ENCODE measurements at places on chromosomes 4 and X. TPM values are rescaled to one million over a fixed set of nuclear protein-coding genes. Genes with fewer than 3 reads are reported as not detected.
A peak's percentile ranks its signal among the peaks of the same experiment; 100 is the strongest.

GRCh38 chr4:178462710-178463109, 1020.5 kb upstream of the AGA start:
- no peak overlapping the region for H3K27ac ChIP-seq
- H3K4me3 ChIP-seq: no peak overlapping the region
- H3K36me3 ChIP-seq: no peaks in the 10 kb centered on the region
- no peaks in the 10 kb centered on the region for H3K4me1 ChIP-seq
- H3K27me3 ChIP-seq: no peaks in the 10 kb centered on the region
- no peak for DNase-seq

GRCh38 chr4:153142700-153143438, 61.4 kb upstream of the TRIM2 start:
- H3K27me3 ChIP-seq: no peaks in the 10 kb centered on the region
- H3K4me1 ChIP-seq: peaks cover 10% of the 10 kb centered on the region
- H3K27ac ChIP-seq: no peak overlapping the region
- DNase-seq: no peak
- peak overlapping the region; percentile 6 for H3K4me3 ChIP-seq

DNA sequence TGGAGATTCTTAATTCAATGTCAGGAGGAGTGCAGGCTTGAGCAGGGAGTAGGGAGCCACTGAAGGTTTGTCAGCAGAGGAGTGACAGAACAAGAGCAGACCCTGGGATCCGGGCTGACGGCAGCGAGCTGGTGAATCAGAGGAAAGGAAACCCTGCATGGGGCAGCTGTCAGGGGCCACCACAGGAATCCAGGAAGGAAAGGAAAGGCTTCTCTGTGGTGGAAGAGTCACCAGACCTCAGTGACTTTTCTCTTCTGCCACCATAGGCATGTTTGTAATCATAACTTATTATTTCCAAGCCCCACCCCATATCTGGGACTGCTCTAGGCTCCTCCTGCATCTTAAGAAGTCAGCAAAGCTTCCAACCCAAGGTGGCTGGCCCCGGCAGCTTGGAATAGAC, 150.9 kb downstream of the BCOR start:
- H3K4me3 ChIP-seq: no peak overlapping the region
- H3K27ac ChIP-seq: no peak overlapping the region
- no peaks in the 10 kb centered on the region for H3K4me1 ChIP-seq
- no peaks in the 10 kb centered on the region for H3K27me3 ChIP-seq
- no peaks in the 10 kb centered on the region for H3K36me3 ChIP-seq

GRCh38 chr4:157983300-157983699, 189.5 kb downstream of the GASK1B start:
- no peak overlapping the region for H3K4me3 ChIP-seq
- no peaks in the 10 kb centered on the region for H3K27me3 ChIP-seq
- no peak for DNase-seq
- H3K4me1 ChIP-seq: peaks cover 6% of the 10 kb centered on the region

GRCh38 chr4:168919706-168920324, 90.2 kb downstream of the CBR4 start:
- DNase-seq: no peak
- peaks cover 79% of the 10 kb centered on the region for H3K36me3 ChIP-seq
- H3K4me1 ChIP-seq: peaks cover 31% of the 10 kb centered on the region
- no peak overlapping the region for H3K4me3 ChIP-seq
- H3K27me3 ChIP-seq: no peaks in the 10 kb centered on the region
- peak overlapping the region; percentile 42 for H3K27ac ChIP-seq

DNA sequence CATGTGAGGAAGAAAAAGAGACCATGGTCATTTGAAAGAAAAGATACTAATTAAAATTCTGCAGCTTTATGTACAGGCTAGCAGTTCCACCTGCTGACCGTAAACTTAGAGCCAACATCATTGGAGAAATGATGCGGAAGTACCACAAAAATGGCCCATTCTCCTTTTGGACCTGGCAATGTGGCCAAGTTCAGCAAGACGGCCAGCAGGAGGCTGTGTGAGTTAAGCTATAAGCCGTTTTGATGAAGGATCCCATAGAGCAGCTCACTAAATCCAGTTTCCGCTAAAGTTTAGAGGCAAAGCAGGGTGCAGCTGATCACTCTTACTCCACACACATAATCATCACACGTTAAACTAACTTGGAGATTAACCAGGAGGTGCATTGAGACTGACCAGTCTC, 133.8 kb downstream of the LDB2 start:
- no peaks in the 10 kb centered on the region for H3K36me3 ChIP-seq
- H3K27me3 ChIP-seq: no peaks in the 10 kb centered on the region
- H3K4me1 ChIP-seq: no peaks in the 10 kb centered on the region
- no peak overlapping the region for H3K27ac ChIP-seq

DNA sequence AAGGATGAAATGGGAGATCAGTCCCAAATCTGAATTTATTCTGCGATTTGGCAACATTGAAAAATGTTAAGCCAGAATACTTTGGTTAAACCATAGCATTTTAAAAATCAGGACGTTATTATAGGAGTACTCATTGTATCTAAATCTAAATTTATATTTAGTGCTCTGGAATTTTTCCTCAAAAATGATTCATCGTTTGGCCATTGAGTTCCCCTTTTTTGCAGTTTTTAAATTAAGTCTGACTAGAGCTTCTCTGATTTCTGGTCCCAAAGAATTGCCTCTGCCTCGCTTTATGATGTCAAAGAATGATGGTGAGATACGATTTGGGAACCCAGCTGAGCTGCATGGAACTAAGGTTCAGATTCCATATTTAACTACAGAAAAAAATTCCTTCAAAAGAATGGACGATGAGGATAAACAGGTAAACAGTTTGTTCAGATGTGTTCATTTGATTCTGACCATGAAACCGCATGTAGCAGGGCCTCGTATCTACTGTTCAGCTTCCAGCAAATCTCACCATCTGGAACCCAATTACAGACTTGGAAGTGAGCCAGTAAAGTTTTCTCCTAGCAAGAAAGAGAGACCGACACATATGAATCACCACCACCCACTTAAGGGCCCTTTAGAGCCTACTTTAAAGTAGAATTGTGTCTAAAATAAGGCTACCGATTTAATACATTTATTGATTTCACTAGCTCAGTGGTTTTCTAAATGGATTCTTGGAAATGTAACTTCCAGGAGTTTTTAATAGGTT, 75.6 kb downstream of the REPS2 start:
- H3K4me3 ChIP-seq: no peak overlapping the region
- no peaks in the 10 kb centered on the region for H3K4me1 ChIP-seq
- DNase-seq: no peak

- H3K4me3 ChIP-seq: no peak overlapping the region
- H3K27me3 ChIP-seq: no peaks in the 10 kb centered on the region
- H3K27ac ChIP-seq: no peak overlapping the region
- no peaks in the 10 kb centered on the region for H3K4me1 ChIP-seq
Observed at GRCh38 chrX:7247346-7247745, 99.4 kb upstream of the PUDP start.

GRCh38 chr4:89009761-89010369, 47.1 kb downstream of the FAM13A start:
- H3K27me3 ChIP-seq: no peaks in the 10 kb centered on the region
- H3K4me1 ChIP-seq: no peaks in the 10 kb centered on the region
- no peak overlapping the region for H3K4me3 ChIP-seq

DNA sequence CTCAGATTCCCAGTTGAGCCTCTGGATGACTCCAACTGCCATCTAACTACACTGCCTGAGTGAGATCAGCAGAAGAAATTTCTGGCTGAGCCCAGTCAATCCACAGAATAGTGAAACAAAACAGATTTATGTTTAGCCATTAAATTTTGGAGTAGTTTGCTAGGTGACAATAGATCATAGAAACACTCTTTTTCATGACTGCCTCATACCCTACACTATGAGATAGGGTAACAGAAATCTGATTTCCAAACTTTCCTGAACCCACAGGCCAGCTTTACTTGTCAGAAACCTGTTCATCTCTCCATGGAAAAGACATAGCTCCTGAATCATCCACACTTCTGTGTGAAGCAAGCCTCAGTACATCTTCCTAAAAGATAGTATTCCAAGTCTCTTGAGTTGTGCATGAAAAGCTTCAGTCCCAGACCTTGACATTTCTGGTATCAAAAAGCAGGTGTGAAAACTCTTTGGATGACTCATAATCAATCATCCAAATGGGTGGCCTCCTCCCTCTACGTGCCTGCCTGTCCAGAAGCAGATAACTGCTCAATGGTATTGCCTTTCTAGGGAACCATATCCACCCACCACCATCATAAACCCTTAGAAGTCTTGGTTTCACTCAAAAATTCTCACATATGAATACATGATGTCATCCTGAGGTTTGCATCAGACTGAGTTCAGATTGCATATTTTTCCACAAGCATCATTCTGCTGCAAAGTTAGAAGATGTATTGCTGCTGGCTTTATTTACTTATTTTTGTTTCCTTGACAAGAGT, 47.5 kb upstream of the RAP2C start:
- no peak for DNase-seq
- no peak overlapping the region for H3K27ac ChIP-seq
- H3K27me3 ChIP-seq: no peaks in the 10 kb centered on the region
- no peaks in the 10 kb centered on the region for H3K36me3 ChIP-seq

DNA sequence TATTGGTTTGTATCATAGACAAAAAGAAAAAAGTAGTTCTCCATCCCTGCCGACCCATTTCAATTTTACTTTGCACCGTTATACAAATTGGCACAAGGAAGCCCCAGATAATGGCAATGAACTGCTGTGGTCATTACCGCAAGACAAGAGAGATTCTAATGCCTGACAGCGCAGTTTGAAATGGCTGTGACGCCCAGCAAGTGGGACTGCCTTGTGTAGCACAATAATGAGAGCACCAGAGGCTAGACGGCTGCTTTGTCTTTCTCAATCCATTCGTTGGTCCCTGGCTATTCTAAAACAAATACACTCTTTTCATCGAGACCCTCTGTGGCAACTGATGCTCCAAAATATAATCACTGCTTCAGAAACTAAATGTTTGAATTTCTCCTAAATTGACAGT, 192.4 kb upstream of the NEIL3 start:
- no peaks in the 10 kb centered on the region for H3K36me3 ChIP-seq
- no peak for DNase-seq
- no peak overlapping the region for H3K4me3 ChIP-seq

DNA sequence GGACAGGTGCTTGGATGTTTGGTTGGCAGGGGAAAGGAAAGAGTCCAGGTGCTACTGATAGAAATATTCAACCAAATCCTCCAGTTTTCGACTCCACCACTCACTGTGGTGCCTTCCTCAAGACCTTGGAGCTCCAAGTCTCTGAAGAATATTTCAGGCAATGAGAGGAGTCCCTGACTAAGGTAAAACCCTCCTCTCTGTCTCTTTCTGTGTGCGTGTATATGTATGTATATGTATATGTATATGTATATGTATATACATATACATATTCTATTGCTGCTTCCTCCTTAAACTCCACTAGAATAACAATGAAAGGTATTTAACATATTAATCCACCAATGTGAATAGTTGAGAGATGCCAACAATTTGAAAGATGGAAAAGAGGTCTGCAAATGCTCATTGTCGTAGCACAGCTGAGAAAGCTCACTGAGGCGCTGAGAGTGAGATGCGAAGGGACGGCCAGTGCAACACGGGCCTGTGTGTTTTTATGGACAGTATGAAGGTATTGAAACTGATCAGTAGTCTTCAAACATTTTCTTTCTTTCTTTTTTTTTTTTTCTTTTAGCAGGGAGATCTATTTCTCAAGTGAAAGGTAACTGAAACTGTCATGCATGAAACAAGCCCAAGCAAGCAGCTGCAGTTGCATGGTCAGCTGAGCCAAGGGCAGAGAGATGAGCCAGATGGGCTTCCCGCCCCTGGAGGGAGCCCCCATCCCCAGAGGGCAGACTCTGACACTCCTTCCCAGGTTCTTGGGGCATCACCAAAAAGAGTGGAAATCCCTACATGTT, 41.1 kb upstream of the HS3ST1 start:
- H3K4me3 ChIP-seq: no peak overlapping the region
- no peaks in the 10 kb centered on the region for H3K27me3 ChIP-seq
- no peaks in the 10 kb centered on the region for H3K4me1 ChIP-seq
- H3K27ac ChIP-seq: no peak overlapping the region
- no peaks in the 10 kb centered on the region for H3K36me3 ChIP-seq

GRCh38 chrX:19440713-19441112, 74.6 kb downstream of the MAP3K15 start:
- H3K27ac ChIP-seq: no peak overlapping the region
- H3K27me3 ChIP-seq: no peaks in the 10 kb centered on the region
- no peak for DNase-seq
- no peak overlapping the region for H3K4me3 ChIP-seq
- H3K4me1 ChIP-seq: no peaks in the 10 kb centered on the region
- no peaks in the 10 kb centered on the region for H3K36me3 ChIP-seq

DNA sequence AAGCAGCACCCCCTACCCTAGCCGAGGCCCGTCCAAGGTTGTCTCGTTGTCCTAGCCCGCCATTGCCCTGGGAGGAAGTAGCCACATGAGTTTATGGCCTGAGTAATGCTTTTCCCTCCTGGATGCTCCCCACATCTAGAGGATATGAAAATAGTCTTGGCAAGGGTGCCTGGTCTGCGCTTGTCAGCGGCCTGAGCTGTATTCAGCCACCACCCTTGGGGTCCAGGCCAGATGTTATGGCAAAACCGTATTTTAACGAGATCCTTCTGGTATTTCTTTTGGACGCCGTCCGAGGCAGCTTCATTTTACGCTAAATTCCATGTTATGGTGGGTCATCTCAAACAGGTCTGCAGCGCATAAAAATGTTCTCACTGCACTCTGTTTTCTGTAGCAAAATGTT, 89.3 kb downstream of the GPR143 start:
- peaks cover 5% of the 10 kb centered on the region for H3K4me1 ChIP-seq
- H3K27ac ChIP-seq: peak overlapping the region; percentile 26
- H3K36me3 ChIP-seq: no peaks in the 10 kb centered on the region
- no peak for DNase-seq

- DNase-seq: no peak
- no peaks in the 10 kb centered on the region for H3K36me3 ChIP-seq
- H3K4me3 ChIP-seq: no peak overlapping the region
- peak overlapping the region; percentile 76 for H3K27ac ChIP-seq
- H3K4me1 ChIP-seq: peaks cover 51% of the 10 kb centered on the region
Observed at GRCh38 chr4:37873386-37873785, 17.5 kb upstream of the TBC1D1 start.

DNA sequence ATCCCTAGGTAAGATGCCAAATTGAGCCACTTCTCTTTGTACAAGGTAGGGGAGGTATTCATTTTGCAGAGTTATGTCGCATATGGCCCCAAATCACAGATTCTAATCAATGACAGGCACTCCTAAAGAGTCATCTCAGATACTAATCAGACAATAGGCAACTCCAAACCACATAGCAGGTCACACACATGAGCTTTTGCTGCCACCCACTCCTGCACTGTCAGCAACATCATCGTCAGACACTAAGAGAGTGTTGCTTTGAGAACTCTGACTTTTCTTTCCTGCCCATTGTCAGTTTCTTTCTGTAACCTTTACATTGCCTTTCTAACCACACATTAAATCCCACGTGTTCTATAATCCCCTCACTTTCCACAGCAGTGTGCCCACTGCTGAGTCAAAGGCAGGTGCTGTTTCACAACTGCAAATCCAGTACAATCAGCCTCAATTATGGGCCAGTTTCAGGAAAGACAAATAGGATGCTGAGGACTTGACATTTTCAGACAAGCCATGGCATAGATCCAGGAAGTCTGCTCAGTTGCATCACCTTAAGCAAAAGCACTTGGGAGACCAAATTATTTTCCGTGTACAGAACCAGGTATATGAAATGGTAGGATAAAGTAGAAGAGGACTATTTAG, 23.5 kb downstream of the TMEM31 start:
- no peak for DNase-seq
- no peaks in the 10 kb centered on the region for H3K36me3 ChIP-seq
- H3K27ac ChIP-seq: no peak overlapping the region
- no peak overlapping the region for H3K4me3 ChIP-seq
- H3K4me1 ChIP-seq: no peaks in the 10 kb centered on the region

RHOH gene
- total RNA-seq: 2.5 TPM

NAP1L2 gene
- total RNA-seq: 3.3 TPM

FAAH2 gene
- 1.8 TPM for total RNA-seq

USO1 gene
- 73.7 TPM for total RNA-seq

CYBB gene
- 11.4 TPM for total RNA-seq

TRIM75 gene
- not detected for total RNA-seq

MAGEB17 gene
- 2.1 TPM for total RNA-seq
